Stimulated activated CD4-positive, alpha-beta T cell treated with anti-CD3 and anti-CD28 coated beads, Interleukin-2, amount 100 ng/mL, for 24 hours (primary cell): ENCODE measurements at places on chromosomes 11 and 22.

DNA sequence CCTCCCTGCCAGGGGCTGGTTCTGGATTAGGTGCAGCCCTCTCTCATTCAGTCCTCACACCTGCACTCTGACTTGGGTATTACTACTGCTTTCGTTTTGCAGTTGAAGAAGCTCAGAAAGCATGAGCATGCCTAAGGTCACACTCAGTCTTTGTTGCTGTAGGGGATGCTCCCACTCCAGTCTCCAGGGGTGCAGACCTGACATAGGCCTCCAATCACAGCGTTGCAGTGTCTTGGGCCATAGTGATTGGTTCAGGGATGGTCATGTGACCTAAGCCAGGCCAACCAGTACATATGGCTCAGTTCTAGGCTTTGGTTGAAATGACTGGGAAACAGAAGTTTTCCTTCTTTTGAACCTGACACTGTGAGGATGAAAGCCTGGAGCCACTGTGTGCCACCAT lies 61.7 kb downstream of the FBXO7 start:
- DNase-seq: no peak

DNA sequence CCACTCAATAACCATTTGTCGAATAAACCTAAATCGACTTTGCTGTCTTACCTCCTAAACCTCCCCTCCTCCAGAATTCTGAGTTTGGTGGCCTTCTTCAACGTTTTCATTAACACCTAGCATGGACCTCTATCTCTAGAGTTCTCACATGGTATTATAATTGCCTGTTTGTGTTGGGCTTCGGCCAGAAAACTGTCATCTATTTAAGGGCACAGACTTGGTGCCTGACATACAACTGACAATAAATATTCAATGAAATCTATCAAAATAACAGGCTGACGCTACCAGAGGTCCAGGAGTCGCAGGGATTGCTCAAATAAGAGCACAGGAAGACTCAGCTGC lies 687 bp downstream of the ALKBH8 start:
- DNase-seq: no peak

- no peak for DNase-seq
These were observed 76.7 kb upstream of the SEPTIN5 start for GRCh38 chr22:19637408-19638281.

DNA sequence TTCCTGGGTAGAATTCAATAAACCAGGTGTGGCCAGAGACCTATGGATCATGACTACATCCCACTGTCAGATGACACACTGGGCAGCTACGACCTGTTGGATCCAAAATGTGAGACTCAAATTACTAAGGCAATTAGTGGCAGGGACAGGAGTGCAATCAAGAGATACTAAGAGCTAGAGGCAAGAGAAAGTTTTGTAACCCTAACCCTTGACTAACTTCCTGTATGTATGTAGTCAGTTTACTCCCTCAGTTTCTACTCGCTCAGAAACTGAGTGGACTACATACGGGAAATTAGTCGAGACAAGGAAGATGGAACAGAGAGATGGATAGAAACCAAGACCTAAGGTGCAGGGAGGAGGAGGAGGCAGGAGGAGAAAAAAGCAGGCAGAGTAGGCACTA lies 2.7 kb downstream of the CYB5R2 start:
- no peak for DNase-seq

DNA sequence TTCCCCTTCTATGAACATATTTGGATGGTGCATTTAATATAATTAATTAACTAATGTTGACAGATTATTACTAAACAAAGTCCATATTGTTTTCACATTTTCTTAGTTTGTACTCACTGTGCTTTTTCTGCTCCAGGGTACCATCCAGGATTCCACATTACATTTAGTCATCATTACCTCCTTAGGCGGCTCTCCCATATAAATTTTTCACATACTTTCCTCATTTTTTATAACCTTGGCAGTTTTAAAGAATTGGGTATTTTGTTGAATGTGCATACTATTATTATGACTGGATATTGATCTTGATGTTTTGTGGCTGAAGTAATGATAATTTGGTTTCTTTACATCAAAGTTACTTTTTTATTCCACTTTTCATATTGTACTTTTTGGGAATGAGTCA lies 755.6 kb upstream of the ANO3 start:
- DNase-seq: no peak

DNA sequence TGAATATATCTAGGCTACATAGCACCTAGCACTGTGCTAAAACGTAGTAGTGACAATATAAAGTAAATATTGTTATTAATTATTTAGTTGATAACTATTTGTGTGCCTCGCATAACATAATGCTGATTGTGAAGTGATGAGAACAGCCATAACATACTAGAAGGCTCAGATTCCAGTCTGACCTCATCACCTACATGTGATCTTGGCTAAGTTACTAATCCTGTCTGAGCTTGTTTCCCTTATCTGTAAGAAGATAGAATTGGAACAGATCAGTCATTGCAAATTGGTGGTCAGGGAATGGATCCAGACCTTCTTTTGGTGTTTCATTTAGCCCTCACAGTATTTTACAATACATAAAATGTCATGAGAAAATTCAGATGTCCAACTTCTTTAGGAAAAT lies 103.4 kb upstream of the SEZ6L start:
- DNase-seq: no peak
